DMS153 (cell line): ENCODE measurements at places on chromosomes 3 and 15.

DNA sequence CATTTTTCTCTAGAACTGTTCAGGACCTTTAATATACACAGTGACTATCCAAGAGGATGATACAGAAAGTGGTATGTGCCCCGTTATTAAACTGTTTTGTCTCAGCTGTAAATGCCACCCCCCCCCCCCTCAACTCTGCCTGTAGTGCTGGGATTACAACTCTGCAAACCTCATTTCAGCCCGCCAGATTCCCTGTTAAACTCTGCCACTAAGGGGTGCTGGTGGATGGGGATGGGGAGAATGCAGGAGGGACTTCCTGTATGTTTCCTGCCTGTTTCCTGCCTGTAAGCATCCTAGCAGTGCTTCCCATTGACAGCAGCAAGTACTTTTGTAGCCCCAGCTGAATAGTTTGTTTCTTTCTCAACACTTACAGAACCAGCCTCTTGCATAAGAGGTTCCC is 301.7 kb upstream of the RORA start:
- no peak for DNase-seq

DNA sequence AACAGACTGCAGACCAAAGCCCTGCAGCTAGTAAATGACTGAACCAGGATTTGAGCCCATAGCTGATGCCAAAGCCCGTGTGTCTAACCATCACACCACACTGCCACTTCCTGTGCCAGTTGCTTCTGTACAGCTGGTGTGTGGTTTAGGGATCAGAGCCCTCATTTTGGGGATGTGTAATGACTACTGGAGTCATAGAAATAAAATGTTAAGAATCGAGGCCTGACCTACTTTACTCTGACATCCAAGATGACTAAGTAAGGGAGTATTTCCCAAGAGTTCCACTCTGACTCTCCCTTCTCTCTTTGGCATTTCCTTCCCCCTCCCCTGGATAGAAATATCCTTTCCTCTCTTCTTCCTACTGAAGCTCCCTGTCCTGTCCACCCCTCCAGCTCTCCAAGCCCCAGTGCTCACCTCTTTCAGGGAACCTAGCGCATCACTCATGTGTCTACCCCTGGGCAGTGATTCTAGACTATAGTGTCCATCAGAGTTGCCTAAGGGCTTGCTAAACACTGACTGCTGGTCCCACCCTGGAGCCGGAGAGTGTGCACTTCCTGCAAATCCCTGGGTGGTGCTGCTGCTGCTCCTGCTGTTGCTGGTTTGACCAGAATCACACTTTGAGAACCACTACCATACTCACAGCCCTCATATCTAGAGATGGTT is 53.8 kb downstream of the MGLL start:
- DNase-seq, result no peak

DNA sequence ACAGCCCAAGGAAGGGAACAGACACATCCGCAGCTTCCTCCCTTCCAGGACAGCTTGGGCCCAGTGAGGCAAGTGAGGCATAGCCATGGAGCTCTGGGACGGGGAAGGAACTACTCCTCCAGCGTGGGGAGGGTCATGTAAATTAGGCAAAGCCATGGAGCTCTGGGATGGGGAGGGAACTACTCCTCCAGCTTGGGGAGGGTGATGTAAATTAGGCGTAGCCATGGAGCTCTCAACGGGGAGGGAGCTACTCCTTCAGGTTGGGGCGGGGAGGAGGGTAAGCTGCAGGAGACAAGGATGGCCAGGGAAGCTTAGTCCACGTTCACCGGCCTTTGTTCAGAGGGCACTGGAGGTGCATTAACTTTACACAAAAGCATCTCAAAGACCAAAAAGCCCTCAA is 21.1 kb upstream of the BDH1 start:
- DNase-seq, result no peak

DNA sequence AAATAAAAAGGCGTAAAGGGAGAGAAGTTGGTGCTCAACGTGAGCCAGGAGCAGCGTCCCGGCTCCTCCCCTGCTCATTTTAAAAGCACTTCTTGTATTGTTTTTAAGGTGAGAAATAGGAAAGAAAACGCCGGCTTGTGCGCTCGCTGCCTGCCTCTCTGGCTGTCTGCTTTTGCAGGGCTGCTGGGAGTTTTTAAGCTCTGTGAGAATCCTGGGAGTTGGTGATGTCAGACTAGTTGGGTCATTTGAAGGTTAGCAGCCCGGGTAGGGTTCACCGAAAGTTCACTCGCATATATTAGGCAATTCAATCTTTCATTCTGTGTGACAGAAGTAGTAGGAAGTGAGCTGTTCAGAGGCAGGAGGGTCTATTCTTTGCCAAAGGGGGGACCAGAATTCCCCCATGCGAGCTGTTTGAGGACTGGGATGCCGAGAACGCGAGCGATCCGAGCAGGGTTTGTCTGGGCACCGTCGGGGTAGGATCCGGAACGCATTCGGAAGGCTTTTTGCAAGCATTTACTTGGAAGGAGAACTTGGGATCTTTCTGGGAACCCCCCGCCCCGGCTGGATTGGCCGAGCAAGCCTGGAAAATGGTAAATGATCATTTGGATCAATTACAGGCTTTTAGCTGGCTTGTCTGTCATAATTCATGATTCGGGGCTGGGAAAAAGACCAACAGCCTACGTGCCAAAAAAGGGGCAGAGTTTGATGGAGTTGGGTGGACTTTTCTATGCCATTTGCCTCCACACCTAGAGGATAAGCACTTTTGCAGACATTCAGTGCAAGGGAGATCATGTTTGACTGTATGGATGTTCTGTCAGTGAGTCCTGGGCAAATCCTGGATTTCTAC is at the start of gene RARB:
RARB (plus strand) TSS at position 322 of the 847 bp plus-strand sequence; CDS start at position 791, 469 bp downstream.
- DNase-seq, result no peak

DNA sequence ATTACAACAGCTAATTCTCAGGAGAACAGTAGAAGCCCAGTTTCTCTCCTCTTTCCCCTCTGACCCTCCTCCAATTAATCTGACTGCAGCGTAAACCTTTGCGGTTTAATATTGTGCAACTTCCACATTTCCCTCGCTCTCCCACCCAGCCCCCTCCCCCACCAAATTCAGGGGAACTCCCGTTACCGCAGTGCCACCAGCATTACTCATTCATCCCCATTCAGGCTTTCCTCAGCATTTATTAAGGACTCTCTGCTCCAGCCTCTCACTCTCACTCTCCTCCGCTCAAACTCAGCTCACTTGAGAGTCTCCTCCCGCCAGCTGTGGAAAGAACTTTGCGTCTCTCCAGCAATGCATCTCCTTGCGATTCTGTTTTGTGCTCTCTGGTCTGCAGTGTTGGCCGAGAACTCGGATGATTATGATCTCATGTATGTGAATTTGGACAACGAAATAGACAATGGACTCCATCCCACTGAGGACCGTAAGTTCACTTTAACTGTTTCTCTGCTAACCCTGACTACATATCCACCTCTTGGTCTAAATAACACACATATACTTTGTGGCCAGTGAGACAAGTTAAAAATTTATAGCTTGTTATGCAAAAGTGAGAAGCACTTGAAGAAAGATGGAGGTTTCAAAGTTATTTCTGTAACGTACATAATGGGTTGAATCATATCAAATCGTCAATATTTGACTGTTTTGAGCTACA is at the start of gene PTX3:
PTX3 (plus strand) TSS at position 268 of the 709 bp plus-strand sequence; CDS start at position 352, 84 bp downstream.
- no peak for DNase-seq

GRCh38 chr15:32737304-32737703 is 19.5 kb downstream of the GREM1 start:
- DNase-seq, result no peak

GRCh38 chr15:70406617-70407335 is 309.1 kb upstream of the TLE3 start:
- DNase-seq, result no peak

DNA sequence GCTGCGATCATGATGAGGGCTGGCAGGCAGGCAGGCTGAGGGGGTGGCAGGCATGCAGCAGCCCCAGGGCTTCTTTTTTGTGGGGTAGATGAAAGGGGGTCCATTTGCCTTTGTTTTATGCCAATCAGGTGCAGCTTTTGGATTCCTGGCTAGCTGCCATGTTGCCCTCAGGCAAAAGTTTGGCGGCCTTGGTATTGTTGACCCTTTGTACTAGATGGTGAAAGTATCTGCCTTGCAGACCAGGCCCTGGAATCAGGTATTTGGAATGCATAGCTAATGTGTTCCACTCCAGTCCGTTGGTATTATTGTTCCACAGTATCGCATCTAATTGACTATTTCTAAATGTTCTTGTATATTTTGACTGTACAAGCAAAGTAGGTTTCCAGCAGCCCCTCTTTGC is 35.0 kb downstream of the EEFSEC start:
- no peak for DNase-seq

DNA sequence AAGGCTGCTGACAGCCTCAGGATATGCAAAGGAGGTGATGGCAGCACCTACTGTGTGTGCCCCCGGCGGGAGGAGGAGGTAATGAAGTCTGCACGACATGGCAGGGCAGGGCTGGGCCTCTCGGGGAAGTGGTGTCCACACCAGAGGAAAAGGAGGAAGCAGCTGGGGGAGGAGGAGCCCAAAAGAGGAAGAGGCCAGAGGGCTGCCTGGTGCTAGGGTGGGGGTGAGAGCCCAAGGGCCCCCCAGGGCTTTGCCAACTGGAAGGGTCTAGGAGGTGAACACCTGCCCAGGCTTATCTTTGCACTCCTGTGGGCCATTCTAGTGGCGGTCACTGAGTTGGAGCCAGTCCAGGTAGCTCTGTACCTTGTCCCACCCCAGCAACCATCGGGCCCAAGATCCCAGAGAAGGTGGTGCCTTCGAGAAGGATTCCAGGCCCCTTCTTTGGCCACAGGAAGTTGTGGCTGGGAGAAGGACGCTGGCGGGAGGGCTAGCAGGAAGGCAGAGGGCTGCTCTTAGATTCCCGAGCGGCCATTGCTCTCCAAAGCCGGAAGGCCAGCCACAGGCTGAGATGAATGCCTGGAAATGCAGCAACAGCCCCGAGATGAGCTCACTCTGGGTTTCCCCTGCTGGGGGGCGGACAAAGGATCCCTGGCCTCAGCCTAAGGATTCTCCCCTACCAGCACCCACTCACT is 7.0 kb downstream of the GNAI2 start:
- no peak for DNase-seq

DNA sequence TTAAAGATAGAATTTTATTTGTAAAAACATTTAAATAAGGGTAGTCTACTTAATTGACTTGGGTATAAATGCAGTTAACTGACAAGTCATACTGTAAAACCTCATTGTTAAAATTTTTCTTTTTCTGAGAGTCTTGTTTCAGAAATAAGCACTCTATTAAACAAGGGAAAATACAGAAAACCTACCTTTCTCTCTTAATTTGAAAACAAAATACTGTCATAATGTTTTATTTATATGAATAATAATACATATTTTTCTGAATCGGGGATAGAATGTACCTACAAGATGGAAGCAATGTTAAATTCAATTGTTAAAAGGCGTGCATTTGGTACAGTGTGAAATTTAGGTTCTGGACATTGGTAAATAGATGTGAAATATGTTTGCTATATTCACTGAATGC is 17.8 kb downstream of the ZIC1 start:
- DNase-seq, result no peak

DNA sequence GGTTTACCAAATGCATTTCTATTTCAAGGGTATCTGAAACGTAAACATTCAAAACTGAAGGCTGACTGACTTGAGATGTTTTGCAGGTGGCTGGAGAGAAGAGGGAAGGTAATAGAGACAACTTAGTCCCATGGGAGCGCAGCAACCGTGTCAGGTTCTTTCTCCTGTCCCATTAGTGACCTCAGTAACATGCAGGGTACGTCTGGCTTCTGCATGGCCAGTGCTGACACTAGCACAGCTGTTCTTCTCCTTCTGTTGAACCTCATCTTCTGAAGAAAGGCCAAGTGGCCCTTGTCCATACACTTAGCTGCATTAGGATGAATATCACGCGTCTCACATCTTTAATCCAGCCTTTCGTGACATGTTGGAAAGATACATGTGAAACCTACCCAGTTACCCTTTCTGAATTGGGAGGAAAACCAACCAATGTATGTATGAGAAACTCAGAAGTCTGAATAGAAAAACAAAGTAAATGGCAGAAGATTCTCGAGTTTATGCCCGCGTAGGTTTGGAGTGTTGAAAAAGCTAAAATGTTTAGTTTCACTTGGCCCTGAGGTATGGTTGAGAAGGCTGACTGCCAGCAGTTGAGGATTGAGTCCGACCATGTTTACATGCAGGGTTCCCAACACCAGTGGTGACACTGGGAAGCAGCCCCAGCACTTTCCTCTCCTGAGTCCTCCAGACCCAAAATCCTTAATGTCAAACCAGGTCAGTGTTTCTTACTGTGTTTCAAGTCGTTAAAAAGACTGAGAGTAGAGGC is 10.3 kb downstream of the NCBP2 start:
- no peak for DNase-seq

GRCh38 chr15:39555885-39556284 is 25.0 kb upstream of the THBS1 start:
- peak; percentile 12 for DNase-seq

DNA sequence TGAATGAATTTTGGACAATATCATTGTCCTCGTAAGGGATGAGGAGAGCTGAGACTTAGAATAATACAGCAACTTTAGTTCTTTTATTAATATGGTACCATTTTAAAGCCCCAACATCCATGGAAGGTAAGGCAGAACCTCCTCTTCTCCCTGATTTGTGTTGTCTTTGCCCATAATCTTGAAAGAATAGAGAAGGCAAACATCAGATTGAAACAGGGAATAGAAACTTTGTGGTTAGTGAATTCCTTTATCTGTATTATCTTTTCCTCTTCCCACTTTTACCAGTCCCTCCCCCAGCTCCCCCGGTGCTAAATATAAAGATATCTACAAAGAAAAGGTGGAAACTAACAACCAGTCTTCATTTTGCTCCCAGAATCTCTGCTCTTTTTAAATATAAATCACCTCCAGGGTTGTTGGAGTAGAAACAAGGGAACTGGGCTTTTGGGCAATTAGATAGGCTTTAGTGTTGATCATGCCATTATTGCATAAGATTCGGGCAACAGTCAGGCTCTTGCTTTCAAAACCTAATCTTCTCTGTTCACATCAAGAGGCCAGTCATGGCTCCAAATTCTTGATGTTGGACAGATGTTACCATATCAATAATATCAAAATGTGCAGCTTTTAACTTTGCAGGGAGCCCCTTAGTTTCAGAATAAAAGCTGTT is 32.5 kb downstream of the ITPR1 start:
- no peak for DNase-seq

GRCh38 chr15:52093539-52094510 is 18.8 kb downstream of the BCL2L10 start:
- DNase-seq, result no peak

DNA sequence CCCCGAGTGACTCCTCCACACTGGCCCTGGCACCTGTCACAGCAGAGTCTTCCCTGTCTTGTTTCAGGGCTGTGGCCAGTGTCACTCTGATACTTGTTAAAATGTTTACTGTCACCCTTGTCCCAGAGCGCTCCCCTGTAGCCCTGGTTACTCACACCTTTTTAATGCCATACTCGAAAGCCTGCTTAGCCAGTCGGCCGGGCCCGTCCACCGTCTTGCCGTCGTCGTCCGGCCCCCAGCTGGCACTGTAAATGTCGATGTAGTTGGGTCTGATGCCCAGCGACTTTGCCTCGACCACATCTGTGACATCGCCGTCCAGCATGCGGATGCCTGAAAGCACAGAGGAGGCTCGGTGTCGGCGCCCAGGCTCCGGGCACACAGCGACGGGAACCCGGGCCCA is 91.3 kb downstream of the PCSK6 start:
- DNase-seq, result no peak

DNA sequence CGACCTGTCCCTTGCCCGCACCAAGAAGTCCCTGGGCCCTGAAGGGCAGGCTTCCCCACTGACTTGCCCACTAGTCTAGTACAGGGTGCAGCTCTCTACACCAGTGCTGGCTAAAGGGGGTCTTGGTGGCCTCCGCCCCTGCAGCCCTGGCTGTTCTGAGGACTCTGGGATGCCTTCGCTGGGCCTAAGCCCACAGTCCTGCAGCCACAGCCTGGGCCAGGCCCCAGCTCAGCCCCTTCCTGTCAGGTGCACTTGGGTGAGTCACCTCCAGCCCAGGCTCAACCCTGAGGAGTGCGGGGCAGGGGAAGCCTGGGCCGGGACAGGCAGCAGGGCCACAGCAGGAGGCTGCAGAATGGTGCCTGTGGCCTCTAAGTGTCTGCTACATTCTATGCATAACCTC is 971 bp downstream of the C3orf22 start:
- no peak for DNase-seq
